ENCODE measurements at places on chromosomes 2 and 18.
A peak's percentile ranks its signal among the peaks of the same experiment; 100 is the strongest.

DNA sequence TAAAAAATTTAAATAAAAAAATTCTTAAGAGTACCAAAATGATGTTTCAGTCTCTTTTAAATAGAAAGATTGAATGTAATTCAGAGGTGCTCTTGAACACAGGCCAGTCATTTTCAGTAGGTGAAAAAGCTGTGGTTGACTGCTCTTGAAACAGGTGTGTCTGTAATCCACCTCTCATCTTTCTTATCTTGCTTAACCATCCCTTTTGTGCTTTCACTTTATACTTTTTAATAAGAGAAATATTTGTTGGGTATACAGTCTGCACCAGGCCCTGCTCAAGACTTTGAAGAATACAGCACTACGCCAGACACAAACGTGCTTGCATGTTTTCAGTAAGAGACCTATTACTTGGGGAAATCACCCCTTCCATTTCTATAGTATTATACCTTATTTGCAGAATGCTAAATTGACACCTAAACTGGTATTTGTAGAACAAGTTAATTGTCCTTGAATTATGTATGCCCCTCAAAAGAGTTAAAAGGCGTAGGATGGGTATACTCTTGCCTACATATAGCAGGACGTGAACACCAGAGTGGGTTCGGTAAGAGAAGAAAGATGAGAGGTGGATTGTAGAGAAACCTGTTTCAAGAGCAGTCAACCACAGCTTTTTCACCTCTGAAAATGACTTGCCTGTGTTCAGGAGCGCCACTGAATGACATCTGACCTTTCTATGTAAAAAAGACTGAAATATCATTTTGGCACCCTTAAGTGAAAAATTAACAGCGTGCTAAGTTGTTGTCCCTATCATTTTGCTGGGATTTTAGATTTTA is 4.0 kb upstream of the RTN4 start:
- DNase-seq = no peak

- peak; percentile 51 for DNase-seq
Observed at GRCh38 chr2:27049422-27050280, 1.8 kb upstream of the AGBL5 start.

DNA sequence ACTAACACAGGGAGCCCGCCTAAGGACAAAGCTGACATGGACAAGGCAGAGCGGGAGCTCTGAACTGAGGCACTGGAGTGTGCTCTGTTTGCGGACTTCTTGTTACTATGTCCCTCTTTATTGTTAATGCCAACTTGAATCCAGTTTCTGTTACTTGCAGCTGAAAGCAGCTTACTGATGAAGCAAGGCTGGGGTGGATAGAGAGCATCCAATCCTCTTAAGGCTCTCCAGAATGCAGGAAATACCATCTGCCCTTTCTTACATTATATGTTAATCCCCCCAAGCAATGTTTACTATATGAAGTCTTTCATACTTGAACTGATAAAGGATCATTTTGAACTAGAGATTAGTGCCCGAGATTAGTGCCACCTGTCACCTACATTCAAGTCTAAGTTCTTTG is 9.4 kb downstream of the FAM210A start:
- no peak for DNase-seq

DNA sequence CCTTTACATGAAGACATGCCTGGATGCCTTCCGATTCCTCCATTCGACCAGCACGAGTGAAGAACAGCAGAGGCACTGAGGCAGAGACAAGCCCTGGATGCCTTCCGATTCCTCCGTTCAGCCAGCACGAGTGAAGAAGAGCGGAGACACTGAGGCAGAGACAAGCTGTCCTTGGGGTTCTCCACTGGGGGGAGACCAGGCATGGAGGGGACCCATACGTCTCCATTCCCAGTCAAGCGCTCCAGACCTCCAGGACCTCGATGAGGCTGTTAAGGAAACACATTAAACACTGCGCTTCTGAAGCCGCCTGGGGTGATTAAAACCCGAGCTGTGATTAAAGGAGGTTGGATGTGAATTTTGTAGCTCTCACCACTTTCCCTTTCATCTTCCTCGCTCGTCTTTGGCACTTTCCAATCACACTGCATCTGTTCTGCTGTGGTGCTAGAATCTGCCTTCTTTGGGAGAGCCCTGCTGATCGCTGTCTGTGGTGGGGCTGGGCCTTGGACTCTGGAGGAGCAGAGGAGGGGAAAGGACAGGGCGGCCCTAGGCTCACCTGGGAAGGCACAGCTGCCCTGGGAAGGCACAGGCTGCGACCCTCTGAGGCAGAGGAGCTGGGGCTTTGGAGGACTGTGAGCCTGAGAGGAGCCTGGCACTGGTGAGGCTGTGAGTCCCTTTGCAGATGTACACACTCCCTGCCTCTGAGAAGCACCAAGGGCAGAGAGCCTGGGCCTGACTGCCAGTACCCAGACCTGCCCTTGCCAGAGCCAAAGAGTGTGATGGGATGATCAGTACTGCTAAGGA is 463.1 kb upstream of the HS6ST1 start:
- DNase-seq = no peak

DNA sequence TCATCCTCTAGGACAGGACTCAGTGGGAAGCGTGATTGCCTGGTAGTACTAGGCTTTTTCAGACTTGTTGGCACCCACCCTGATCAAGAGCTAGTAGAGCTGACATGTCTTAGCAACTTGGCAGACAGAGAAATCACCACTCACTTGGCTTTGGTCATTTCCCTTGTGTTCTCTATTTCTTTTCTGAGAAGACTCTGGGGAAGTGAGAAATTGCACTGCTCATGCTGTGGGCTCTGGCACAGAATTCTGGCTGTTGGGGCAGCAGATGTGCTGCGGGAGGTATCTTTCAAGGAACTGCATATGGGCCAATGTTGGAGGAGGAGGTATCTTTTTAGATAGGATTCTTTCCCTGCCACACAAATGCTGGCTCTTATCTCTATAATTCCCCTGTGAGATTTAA is 529.1 kb upstream of the MEX3C start:
- no peak for DNase-seq

- peak; percentile 60 for DNase-seq
Observed at GRCh38 chr18:48951448-48952286, 902 bp upstream of the SMAD7 start.

GRCh38 chr2:236554629-236555282 is 14.9 kb upstream of the ACKR3 start:
- DNase-seq = no peak

DNA sequence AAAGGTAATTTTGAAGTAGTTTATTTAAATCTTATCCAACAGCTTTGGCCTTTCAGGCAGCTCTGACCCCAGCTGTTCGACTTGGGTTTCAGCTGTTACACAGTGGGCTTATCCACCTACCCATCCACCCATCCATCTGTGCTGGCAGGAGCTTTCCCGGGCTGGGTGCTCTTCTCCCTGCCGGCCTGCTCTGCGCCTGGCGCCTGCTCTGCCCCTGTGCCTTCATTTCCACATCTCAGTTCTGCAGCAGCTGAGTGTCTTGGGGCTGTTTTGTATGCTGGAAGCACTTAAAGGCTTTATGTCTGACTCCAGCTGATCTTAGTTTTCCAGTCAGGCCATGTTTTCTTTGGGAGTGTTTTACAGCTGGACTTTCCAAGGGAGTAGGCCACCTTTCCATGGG is 24.2 kb downstream of the LDLRAD4 start:
- DNase-seq = no peak

DNA sequence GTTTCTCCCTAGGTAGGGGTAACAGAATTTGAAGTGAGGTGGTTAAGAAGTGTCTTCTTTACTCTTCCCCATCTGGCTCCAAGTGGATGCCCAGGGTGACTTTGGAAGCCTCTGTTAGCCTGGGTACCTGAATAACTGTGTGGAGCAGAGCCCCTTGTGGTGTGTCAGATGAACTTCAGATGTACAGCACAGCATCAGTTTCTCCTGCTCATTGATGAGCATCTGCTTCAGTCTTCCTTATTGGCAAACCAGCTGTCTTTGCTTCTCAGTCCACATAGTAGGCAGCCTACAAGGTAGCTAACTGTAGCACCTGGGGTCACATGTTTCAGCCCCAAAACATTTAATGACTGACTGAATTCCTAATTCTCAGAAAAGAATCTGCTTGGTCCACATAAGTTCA is 56.2 kb upstream of the ATP8B1 start:
- DNase-seq = no peak

- DNase-seq = no peak
Observed at GRCh38 chr2:75998451-75998850, 287.7 kb upstream of the GCFC2 start.

DNA sequence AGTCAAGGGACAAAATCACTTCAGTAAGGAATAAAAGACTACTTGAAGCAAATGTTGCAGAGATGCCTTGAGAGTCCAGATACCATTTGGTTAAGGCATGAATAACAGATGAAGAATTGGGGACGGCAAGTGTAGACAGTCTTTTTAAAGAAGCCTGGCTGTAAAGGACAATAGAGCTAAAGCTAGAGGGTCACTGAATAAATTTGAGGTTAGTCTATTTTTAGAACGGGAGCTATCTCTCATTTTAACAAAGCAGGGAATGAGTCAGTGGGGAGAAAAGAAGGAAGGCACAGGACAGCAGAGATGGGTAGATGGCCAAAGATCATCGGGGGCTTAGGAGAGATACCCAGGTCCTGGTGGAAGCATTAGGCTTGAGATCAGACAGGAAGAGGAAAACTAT is 30.6 kb upstream of the CHN1 start:
- DNase-seq = no peak

- no peak for DNase-seq
Observed at GRCh38 chr2:3636586-3637310, 21.3 kb upstream of the ALLC start.

DNA sequence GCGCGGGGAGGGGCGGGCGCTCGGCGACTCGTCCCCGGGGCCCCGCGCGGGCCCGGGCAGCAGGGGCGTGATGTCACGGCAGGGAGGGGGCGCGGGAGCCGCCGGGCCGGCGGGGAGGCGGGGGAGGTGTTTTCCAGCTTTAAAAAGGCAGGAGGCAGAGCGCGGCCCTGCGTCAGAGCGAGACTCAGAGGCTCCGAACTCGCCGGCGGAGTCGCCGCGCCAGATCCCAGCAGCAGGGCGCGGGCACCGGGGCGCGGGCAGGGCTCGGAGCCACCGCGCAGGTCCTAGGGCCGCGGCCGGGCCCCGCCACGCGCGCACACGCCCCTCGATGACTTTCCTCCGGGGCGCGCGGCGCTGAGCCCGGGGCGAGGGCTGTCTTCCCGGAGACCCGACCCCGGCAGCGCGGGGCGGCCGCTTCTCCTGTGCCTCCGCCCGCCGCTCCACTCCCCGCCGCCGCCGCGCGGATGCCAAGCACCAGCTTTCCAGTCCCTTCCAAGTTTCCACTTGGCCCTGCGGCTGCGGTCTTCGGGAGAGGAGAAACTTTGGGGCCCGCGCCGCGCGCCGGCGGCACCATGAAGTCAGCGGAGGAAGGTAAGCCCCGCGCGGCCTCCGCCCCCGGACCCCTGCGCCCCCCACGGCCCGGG is at the start of gene NFATC1:
Gene NFATC1 (plus strand): TSS at position 170 of the 644 bp plus-strand sequence. CDS start 295 bp downstream, at position 465.
- peak; percentile 55 for DNase-seq

DNA sequence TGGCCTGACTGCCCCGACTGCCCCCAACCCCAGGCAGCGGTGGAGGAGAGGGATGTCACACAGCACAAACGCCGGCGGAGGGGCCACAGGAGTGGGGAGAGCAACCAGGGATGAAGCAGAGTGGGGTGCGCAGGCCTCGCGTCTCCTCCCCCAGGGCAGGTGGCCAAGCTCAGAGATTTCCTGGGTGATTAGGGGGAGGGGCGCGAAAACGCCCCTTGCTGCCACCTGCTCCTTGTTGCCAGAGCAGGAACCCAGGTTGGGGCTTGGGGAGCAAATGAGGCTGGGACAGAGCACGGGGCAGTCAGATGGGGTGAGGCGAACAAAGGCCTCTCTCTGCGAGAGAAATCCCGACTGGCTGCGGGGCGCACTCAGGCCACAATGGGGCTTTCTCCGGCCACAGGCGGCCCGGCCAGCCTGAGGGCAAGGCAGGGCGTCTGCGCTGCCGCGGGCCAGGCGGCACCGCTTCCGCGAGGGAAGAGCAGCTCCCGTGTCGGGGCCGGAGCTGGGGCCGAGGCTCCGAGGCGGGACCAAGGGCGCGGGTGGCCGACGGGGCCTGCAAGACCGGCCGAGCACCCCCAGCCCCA is 11.5 kb downstream of the TEX44 start:
- peak; percentile 63 for DNase-seq

GRCh38 chr2:23649303-23649702 is 264.3 kb downstream of the KLHL29 start:
- no peak for DNase-seq

GRCh38 chr2:180653481-180653880 is 326.9 kb upstream of the UBE2E3 start:
- DNase-seq = no peak

DNA sequence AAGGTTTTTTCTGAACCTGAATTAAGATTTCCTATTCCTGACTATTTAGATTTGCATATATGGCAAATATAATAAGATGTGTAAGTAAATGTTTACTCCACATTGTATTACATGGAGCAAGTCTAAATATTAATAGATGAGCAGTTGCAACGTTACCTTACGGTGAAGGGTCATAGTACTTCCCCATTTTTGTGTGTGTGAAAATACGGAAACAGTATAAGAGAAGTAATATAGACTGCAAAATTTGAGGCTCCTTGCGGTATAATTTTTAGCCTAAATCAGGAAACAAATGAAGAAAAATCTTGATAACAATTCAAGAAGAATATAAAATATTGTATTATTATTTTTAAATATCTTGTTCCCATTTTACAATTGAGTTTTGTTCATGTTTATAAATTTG is 434.2 kb downstream of the GRB14 start:
- DNase-seq = no peak

DNA sequence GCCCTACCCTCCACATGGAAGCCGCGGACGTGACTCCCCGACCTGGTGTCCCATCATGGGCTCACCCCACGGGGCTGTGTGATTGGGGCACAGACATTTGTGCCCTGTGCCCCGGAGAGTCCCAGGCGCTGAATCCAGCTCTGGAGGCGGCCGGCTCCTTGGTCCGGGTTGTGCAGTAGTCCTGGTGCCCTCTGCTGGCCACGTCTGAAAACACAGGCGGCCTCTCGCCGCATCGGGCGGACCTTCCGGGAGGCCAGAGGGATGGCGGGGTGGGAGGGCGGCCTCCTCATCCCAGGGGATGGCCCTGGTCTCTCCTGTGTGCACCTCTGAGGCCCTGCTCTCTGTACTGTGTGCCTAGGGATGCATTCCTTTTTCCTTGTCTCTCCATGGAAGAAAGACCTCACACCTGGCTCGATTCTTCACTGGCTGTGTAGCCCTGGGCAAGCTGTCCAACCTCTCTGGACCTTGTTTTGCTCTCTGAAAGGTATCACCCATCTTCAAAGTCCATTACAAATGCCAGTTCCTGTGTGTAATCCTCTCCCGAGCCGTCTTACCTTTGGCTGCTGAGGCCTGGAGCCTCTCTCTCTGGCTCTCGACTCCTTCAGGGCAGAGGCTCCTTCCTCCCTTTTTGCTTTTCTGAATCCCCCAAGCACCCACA is 27.6 kb downstream of the CELF4 start:
- DNase-seq = peak; percentile 92

- DNase-seq = no peak
Observed at GRCh38 chr2:1884933-1885580, 140.7 kb upstream of the PXDN start.

GRCh38 chr18:27778441-27778840 is 398.5 kb downstream of the CDH2 start:
- DNase-seq = no peak

All from neural crest cell (in vitro differentiated cells).